Islet precursor cell (in vitro differentiated cells): ENCODE measurements at places on chromosomes 11 and 22.

DNA sequence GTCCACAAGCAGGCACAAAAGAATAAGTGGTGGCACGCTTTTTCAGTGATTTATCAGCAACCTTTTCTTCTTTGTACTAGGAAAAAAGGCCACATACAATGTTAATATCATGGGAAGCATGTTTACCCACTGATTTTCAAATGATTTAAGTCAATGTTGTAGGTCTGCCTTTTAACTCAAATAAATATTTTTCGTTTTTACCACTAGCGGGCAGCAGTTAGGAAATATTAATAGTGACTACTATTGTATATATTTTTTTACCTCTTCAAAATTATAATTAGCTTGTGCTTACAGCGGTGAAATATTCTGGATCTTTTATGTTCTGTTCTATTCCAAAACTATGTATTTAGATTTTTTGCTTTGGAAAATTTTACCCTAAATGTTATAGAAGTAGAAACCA, 6.4 kb upstream of the SLC17A6 start:
- no peak for DNase-seq

DNA sequence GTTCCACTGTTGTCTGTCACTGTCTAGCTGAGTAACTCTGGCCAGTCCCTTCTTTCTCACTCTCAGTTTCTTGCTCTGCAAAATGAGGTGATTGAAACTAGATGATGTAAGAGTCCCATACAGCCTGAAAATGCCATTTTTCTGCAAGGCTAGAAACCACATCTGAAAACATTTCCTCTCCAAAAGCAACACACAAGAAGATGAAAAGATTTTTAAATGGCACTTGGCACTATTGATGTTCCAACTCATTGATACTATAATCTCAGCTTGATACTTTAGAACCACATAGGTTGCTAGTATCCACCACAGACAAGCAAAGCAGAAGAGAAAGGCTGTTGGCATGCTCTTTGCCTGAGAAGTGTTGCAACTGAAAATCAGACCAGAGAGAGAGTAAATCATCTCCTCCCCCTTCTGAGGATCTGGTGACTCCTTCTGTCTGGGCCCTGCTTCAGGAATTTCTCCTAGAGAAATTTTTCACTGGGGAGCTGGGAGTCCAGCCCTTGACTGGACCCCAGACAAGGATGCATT, 1217.9 kb downstream of the LRRC4C start:
- peak; percentile 81 for DNase-seq

- DNase-seq, result no peak
These were observed 93.8 kb upstream of the BLID start for GRCh38 chr11:122209619-122210366.

GRCh38 chr11:67276781-67277230, 10.5 kb downstream of the GRK2 start:
- no peak for DNase-seq

- DNase-seq, result peak; percentile 85
These were observed 317.8 kb downstream of the NTM start for GRCh38 chr11:131688048-131688693.

- DNase-seq, result peak; percentile 57
These were observed 1339.5 kb downstream of the BRD1 start for GRCh38 chr22:48488149-48488551.

DNA sequence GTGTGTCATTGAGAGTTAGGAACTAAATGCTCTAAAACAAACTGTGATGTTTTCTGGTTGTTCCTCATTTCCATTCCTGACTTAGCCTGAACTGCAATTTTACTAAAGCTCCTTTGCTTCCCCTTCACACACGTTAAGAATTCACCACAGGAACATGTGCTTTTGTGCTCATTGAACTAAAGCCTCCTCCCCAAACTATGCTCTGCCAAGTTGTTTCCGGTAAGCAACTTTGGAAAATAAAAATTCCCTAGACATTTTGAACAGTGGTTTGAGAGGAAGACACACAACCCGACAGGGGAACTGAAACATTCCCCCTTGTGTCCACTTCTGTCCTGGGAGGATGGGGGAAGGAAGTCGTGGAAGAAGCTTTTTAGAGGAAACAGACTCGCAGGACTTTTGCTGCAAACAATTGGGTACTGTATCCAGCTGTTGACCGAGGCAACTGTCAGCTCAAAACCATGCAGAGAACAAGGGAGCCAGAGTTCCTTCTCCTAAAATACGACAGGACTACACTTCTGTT, 66.9 kb downstream of the GAB2 start:
- peak; percentile 75 for DNase-seq

- DNase-seq, result no peak
These were observed 57.8 kb upstream of the TTC12 start for GRCh38 chr11:113256431-113257202.

- no peak for DNase-seq
These were observed 1.1 kb upstream of the SLC35F2 start for GRCh38 chr11:107859459-107860239.

- no peak for DNase-seq
These were observed 16.8 kb downstream of the ZDHHC24 start for GRCh38 chr11:66529069-66529468.

DNA sequence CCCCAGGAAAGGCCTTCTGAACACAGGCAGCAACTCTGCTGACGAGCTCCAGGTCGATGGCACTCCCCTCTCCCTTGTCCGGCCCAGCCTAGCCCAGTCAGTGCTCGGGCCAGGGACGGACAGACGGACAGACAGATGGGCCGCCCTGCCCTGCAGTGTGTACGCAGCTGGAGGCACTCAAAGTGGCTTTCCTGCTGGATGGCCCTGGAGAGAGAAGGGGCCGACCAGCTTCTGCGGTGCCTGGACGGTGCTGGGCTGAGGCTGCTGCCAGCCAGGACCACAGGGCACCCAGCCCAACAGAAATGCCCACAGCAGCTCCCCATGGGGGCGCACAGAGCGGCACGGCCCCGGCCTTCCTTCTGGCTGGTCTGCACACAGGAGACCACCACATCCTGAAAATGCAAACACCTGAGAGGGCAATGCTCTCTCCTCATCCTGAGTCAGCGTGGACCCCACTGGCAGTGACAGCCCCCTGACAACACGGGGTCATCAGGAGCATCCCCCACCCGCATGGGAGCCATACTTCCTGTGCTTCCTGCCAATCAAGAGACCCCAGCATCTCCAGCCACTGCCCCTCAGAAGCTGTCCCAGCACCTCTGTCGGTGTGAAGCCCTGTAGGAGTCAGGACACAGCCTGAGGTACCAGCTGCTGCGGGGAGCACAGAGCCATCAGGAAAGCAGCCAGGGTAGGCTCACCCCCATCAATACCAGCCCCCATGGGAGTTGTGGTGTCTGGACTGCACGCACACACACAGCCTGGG, 692 bp upstream of the MOB2 start:
- DNase-seq, result no peak

GRCh38 chr11:133661846-133662245, 129.5 kb upstream of the OPCML start:
- no peak for DNase-seq

DNA sequence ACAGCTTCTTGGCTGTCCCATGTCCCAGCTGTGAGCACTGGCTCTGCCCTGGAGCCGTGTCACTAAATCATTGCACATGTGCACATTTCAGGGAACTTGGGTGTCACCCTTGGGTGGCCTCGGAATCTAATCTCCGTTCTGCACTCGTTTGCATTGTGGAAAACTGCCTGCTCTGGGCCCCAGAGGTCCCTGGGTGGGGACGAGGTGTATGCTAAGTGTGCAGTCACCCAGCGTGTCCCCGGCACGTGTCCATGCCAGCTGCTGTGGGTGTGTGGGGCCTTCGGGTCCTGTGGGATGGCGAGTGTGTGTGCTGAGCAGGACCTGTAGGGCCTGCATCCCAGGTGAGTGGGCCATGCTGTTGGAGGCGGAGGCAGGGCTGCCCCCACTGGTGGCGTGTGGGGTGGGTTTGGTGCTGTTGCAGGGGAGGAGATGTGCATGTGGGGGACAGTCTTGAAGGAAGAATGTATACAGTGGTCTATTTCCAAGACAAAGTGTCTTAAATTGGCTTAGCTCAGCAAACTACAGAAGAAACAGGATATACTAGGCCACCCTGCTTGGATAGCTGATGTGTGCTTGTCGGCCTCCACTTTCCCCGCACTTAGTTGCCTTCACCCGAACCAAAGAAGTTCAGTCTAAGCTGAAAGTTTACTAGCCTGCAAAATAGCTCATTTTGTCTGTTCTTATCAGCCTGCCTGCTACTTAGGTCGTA, 14.6 kb downstream of the TANGO2 start:
- no peak for DNase-seq

GRCh38 chr11:18936002-18936673, 3.1 kb downstream of the MRGPRX1 start:
- DNase-seq, result peak; percentile 65

DNA sequence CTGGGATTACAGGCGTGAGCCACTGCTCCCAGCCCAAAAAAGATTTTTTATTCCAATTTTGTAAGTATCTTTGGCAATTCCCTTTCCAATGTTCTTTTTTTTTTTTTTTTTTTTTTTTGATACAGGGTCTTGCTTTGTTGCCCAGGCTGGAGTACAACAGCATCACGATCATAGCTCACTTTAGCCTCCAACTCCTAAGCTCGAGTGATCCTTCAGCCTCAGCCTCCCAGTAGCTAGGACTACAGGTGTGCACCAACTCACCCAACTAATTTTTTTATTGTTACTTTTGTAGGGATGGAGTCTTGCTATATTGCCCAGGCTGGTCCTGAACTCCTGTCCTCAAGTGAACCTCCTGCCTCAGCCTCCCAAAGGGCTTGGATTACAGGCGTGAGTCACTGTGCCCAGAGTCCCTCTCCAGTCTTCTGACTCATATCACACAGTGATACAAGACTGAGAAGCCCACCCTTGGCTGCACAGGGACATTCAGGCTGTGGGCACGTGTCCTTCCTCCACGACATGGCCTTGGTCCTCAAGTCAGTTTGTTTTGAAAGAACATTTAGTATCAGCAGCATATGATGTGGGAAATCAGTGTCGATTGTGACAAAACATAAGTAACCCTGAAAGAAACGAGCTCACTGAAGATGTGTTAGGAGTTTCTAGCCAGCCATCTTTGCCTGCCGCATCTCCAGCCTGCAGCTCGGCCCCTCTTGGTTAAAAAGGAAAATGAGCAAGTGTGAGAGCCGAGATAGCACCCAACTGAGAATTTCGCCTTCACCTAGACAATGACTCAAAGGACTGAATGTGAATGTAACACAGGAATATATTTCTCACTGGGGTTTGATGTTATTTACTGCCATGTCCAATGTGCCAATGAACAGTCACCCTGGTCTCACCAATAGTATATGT, 175.5 kb downstream of the MN1 start:
- no peak for DNase-seq

GRCh38 chr11:1121331-1121812, 36.4 kb upstream of the MUC5AC start:
- peak; percentile 36 for DNase-seq

DNA sequence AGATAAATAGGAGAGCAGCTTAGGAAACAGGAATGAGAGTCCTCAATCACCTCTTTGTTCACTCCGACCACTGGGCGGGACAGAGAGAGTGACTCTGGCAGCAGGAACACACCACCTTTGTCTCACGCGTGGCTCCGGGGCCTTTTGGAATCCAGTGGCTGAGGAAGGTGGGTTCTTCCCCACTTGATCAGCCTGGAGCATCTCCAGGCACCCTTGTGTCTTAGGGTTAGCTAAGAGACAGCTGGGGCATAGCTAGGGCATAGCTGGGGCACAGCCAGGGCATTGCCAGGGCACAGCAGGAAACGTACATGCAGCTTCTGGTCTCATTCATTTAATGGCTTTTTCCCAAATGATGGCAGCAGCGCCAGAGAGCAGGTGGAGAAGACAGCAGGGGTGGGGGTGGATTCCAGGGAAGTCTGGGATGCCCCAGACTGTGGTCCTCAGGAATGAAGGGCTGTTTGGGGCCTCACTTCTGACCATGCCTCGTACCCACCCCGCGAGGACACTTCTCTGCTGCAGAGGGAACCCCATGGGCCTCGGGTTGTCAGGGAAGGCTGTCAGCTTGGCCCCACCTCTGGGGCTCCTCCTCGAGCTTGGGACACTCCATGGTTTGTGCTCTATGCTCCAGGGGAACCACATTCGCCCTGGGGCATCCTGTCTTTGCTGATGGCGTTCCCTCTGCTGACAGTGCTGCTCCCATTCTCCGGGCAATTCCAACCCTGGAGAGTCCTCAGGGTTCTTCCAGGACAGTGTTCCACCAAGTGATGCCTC, 30.4 kb upstream of the SHANK2 start:
- DNase-seq, result peak; percentile 88

- DNase-seq, result peak; percentile 91
These were observed at the start of gene SLC35F2 for GRCh38 chr11:107858217-107859070. TSS of gene SLC35F2 (minus strand) at chr11:107858787. CDS start at chr11:107858767, 20 bp downstream.

- DNase-seq, result no peak
These were observed 257.8 kb downstream of the JRKL start for GRCh38 chr11:96647621-96648020.

- DNase-seq, result no peak
These were observed 249.2 kb downstream of the DLG2 start for GRCh38 chr11:85377901-85378300.

DNA sequence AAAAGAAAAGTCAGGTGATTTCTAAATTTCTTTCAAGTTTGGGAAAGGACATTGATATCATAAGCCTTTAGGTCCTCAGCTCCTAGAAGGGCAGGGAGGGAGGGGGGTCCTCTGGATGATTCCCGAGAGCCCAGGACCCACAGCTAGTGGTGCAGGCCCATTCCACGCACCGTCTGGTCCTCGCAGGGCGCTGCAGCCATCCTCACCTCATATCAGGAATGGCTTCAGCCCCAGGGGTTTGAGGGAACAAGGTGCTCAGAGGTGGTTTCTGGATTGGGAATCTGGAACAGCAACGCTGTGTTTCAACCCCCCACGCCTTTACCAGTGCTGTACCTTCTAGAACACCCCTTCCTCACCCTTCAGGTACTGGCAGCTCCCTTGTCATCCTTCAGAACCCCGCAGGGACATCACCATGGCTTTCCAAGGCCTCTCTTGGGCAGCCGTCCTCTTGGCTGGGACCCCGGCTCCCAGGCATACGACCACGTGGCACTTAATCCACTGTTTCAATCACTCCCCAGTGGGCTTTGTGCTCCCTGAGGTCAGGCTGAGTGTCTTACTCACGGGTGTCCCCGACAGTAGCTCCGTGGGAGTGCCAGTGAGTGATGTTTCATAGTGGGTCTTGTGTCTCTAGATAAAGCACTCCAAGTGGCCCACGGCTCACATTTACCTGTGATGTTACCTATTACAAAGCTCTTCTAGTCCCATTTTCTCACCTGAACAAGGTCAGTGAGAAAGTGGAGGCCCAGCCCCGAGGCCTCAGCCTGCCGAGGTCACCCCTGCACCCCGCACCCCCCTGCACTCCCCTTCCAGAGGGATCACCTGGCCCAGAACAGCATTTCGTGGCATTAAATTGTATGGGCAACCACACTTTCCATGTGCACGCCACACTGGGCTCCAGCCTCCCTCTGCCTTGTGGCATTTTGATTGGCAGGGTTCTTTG, 93.9 kb downstream of the MORC2 start:
- DNase-seq, result peak; percentile 40
